ENCODE measurements at places on chromosomes 2 and 18. TPM values are rescaled to one million over a fixed set of nuclear protein-coding genes. Genes with fewer than 3 reads are reported as not detected.
A peak's percentile ranks its signal among the peaks of the same experiment; 100 is the strongest.

DNA sequence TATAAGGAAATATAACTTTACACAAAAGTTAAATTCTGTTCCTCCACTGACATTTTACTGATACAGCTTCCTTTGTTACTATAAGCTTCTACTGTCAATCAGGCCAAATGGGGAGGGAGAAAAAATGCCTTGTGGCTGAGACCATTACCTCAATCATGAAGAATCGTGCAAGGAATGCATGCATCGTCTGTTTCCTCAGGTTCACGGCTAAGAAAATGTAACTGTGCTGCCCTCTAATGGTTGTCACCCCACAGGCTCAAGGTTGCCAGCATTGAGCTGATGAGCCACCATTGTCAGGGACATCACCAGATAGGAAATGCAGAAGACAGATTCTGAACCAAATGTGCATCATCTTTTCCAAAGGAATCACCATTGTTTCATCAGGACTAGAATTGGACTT is 426.9 kb downstream of the CDH2 start:
- no peaks in the 10 kb centered on the region for H3K27me3 ChIP-seq
- DNase-seq: no peak
- H3K36me3 ChIP-seq: no peaks in the 10 kb centered on the region
- H3K4me3 ChIP-seq: no peak overlapping the region
- no peaks in the 10 kb centered on the region for H3K4me1 ChIP-seq

DNA sequence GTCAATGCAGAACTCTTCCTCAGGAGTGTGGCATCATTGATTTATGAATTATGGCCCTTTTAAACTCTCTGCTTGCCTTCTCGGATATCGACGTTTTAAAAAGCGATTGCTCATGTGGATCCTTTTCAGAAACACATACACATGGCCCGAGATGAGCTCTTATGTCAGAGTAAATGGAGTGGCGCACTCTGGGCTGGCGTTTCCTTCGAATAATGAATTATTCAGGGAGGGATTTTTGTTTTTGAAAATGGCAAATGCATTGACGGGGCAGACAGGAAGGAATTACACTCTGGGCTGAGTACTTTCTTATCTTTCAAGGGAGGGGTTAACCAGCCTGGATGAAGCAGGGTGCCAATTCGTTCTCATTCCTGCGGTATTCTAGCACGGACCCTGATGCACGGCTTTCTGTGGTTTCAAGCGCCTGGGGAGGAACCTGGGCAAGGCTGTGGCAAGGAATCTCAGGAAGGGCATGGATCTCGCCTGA is 142.7 kb downstream of the PRKCE start:
- H3K4me1 ChIP-seq: peaks cover 36% of the 10 kb centered on the region
- no peak for DNase-seq
- no peak overlapping the region for H3K4me3 ChIP-seq
- no peaks in the 10 kb centered on the region for H3K36me3 ChIP-seq
- H3K27ac ChIP-seq: no peak overlapping the region

- peaks cover 5% of the 10 kb centered on the region for H3K27me3 ChIP-seq
- no peak for DNase-seq
- H3K4me1 ChIP-seq: no peaks in the 10 kb centered on the region
- H3K36me3 ChIP-seq: no peaks in the 10 kb centered on the region
- no peak overlapping the region for H3K27ac ChIP-seq
Measured at GRCh38 chr18:37438417-37439180, 127.0 kb downstream of the CELF4 start.

The REG3A gene
- not detected for total RNA-seq

- DNase-seq: no peak
- peaks cover 10% of the 10 kb centered on the region for H3K4me1 ChIP-seq
- H3K27me3 ChIP-seq: no peaks in the 10 kb centered on the region
- H3K27ac ChIP-seq: peak overlapping the region; percentile 6
Measured at GRCh38 chr2:202149155-202149762, 76.2 kb downstream of the KIAA2012 start.

- H3K4me1 ChIP-seq: no peaks in the 10 kb centered on the region
- H3K27ac ChIP-seq: no peak overlapping the region
Measured at GRCh38 chr18:22238036-22238435, 68.6 kb downstream of the GATA6 start.

The CLK1 gene
- total RNA-seq: 132 TPM

The CNGA3 gene
- 0.18 TPM for total RNA-seq

- H3K4me3 ChIP-seq: no peak overlapping the region
- DNase-seq: no peak
- H3K27me3 ChIP-seq: no peaks in the 10 kb centered on the region
- no peak overlapping the region for H3K27ac ChIP-seq
Measured at GRCh38 chr2:128808462-128809258, 490.0 kb upstream of the HS6ST1 start.

DNA sequence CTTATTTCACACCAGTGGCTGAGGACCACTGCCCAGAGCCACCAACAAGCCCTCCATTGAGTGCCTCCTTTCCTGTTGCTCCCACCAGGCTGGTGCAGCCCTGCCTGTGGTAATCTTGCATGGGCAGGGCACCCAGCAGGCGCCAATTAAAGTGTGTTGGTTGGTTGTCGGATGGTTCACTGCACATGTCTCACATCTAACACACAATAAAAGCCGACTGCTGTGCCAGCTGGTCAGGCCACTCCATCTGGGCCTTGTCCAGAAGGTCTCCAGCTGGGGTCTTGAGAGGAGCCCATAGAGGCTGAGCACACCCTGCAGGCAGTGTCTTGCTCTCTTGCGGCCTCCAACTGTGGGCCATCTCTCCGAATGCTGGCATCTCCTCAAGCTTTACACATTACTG is 494.8 kb upstream of the KLHL29 start:
- H3K36me3 ChIP-seq: no peaks in the 10 kb centered on the region
- H3K27me3 ChIP-seq: no peaks in the 10 kb centered on the region
- H3K4me1 ChIP-seq: no peaks in the 10 kb centered on the region
- H3K27ac ChIP-seq: no peak overlapping the region
- DNase-seq: no peak

- no peak for DNase-seq
- H3K36me3 ChIP-seq: no peaks in the 10 kb centered on the region
- peak overlapping the region; percentile 65 for H3K27ac ChIP-seq
Measured at GRCh38 chr2:24919037-24919505, 966 bp downstream of the ADCY3 start.

- no peaks in the 10 kb centered on the region for H3K4me1 ChIP-seq
- no peak overlapping the region for H3K4me3 ChIP-seq
- no peak overlapping the region for H3K27ac ChIP-seq
- DNase-seq: no peak
- H3K27me3 ChIP-seq: no peaks in the 10 kb centered on the region
Measured at GRCh38 chr2:35163948-35164347, 1191.6 kb upstream of the CRIM1 start.

DNA sequence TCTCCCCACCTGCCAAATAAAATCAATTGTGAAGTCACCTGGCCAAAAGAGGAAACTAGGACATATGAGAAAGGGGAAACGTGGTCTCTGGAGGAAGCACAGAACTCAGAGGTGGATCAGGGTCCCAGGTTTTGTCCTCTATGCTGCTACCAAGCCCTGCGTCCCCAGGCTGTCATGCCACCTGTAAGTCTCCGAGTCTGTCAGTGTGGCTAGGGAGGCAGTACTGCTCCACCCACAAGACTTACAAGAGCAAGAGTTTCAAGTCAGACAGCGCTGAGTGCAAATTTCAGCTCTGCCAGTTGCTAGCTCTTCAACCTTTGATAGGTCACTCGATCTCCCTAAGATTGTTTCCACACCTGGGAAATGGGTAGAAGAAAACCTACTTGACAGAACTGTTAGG is 98.6 kb downstream of the C1QL2 start:
- H3K4me1 ChIP-seq: no peaks in the 10 kb centered on the region
- H3K27ac ChIP-seq: no peak overlapping the region
- no peaks in the 10 kb centered on the region for H3K27me3 ChIP-seq
- H3K36me3 ChIP-seq: no peaks in the 10 kb centered on the region
- DNase-seq: no peak

The SKA1 gene
- 1.2 TPM for total RNA-seq

The RAD51AP2 gene
- total RNA-seq: not detected

- no peak overlapping the region for H3K4me3 ChIP-seq
- H3K4me1 ChIP-seq: peaks cover 14% of the 10 kb centered on the region
- DNase-seq: no peak
- H3K36me3 ChIP-seq: peaks cover 16% of the 10 kb centered on the region
Measured at GRCh38 chr18:46212398-46212797, 108.2 kb downstream of the HAUS1 start.

- H3K4me1 ChIP-seq: peaks cover 4% of the 10 kb centered on the region
- no peaks in the 10 kb centered on the region for H3K36me3 ChIP-seq
- no peak overlapping the region for H3K27ac ChIP-seq
- no peak for DNase-seq
Measured at GRCh38 chr2:19490846-19491435, 132.5 kb upstream of the OSR1 start.

DNA sequence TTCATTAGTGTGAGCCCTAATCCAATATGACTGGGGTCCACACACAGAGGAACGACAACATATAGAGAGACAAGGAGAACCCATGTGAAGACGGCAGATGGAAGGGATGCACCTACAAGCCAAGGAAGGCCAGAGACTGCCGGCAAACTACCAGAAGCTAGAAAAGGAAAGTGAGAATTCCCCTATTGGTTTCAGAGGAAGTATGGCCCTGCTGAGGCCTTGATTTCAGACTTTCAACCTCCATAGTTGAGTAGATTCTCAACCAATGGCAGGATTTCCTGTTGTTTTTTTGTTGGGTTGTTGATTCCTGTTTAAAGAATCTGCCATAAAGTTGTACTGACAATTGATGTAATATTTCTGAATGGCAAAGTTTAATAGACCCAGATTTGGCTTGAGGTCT is 241.5 kb downstream of the SATB2 start:
- H3K27ac ChIP-seq: no peak overlapping the region
- H3K36me3 ChIP-seq: no peaks in the 10 kb centered on the region
- no peaks in the 10 kb centered on the region for H3K4me1 ChIP-seq

- H3K4me1 ChIP-seq: no peaks in the 10 kb centered on the region
- no peak for DNase-seq
- H3K27ac ChIP-seq: no peak within 1 kb of the TSS
- H3K4me3 ChIP-seq: no peak within 1 kb of the TSS
Measured at GRCh38 chr2:240868286-240869108, at the start of gene AGXT. AGXT (plus strand) TSS chr2:240868824; CDS start chr2:240868866, 42 bp downstream.

DNA sequence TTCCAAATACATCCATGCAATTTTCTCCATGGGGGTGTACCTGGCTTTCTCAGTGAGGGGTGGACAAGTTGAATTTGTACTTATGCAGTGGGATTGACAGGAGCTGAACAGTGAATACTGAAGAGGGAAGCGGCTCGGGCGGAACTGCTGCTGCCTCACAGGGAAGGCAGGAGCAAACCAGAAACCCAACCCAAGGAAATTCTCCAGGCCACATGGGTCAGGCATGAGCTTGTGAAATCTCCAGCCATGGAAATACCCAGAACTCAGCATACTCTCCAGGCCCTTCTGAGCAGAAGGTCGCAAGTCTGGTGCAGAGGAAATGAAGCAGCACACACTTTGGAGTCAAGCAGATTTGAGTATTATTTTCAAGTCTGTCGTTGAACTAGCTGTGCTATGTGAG is 26.5 kb upstream of the INO80C start:
- H3K27ac ChIP-seq: no peak overlapping the region
- H3K4me3 ChIP-seq: no peak overlapping the region
- H3K27me3 ChIP-seq: no peaks in the 10 kb centered on the region
- no peaks in the 10 kb centered on the region for H3K36me3 ChIP-seq

GRCh38 chr2:123993728-123994323 is 31.3 kb upstream of the CNTNAP5 start:
- no peaks in the 10 kb centered on the region for H3K36me3 ChIP-seq
- no peaks in the 10 kb centered on the region for H3K27me3 ChIP-seq
- DNase-seq: no peak
- H3K27ac ChIP-seq: no peak overlapping the region
- H3K4me3 ChIP-seq: no peak overlapping the region

The LYPD6 gene
- total RNA-seq: 0.47 TPM

The NPPC gene
- not detected for total RNA-seq
